ENCODE measurements at places on chromosomes 5 and 9.

GRCh38 chr5:147148715-147149114 lies 86.1 kb upstream of the STK32A start:
- H3K27ac ChIP-seq = no peak overlapping the region
- no peak overlapping the region for H3K4me3 ChIP-seq
- no peaks in the 10 kb centered on the region for H3K36me3 ChIP-seq
- DNase-seq = no peak

DNA sequence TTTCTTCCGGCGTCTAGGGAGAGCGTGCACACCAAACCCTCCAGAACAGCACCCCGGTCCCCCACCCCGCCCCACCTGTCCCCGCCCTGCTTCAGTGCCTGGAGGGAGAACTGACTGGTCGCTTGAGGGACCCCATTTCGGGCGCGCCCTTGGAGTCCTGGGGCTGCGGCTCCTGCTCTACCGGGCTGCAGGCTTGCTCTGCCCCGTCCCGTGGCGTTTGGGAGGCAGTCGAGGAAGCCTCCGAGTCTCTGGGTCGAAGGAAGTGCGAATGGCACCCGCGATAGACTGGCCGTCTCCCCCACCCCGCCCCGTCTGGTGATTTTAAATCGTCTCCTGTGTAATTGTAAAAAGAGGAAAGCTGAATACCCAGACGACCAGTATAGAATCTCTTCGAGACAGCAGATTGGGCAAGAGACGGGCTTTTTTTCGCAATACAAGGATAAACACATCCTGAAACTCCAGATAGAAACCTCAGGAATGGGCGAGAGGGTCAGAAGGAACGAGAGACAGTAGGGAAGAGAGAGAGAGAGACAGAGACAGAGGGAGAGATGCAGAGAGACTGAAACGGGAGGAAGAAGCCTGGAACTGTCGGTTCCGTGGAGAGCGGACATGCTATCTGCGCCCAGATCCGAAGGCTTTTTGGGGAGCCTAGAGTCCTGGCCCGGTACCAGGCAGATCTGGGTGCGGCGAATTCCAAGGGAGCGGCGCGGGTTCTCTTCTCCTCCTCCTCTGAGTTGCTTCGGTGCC lies 9.9 kb downstream of the PRDM6 start:
- H3K27ac ChIP-seq = no peak overlapping the region
- H3K27me3 ChIP-seq = peaks cover 20% of the 10 kb centered on the region
- no peaks in the 10 kb centered on the region for H3K4me1 ChIP-seq
- no peak overlapping the region for H3K4me3 ChIP-seq

DNA sequence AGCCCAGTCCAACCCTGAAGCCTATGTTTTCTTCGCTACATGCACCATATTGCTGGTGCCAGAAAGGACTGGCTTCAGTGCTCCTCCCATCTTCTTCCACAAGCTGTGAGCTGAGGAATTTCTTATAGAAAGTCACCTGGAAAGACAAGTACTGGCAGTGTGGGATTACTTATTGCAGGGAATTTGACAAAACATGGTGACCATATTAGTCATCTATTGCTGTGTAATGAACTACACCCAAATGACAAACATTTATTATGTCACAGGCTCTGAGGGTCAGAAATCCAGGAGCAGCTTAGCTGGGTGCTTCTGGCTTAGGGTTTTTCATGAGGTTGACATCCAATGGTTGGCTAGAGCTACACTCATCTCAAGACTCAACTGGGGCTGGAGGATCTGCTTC lies 75.5 kb downstream of the ENTREP1 start:
- no peaks in the 10 kb centered on the region for H3K27me3 ChIP-seq
- no peak for DNase-seq

DNA sequence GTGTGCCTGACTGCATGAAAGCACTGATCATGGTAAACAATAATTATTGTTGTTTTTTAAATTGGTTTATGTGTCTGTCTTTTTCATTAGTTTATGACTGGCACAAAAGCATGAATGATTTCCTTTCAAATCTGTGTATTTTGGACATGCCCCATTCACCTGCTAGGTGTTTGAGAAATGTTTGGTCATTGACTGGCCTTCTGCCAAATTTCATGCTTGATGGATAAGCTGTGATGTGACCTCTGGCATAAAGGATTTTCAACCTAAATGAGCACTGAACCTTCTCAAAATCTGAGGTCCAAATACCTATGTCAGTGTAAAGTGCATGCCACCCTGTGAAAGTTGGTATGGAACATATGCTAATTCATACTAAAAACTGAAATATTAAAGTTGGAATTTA lies 204.5 kb downstream of the BRINP1 start:
- H3K27ac ChIP-seq = no peak overlapping the region
- H3K27me3 ChIP-seq = no peaks in the 10 kb centered on the region
- H3K4me3 ChIP-seq = no peak overlapping the region
- no peak for DNase-seq
- no peaks in the 10 kb centered on the region for H3K4me1 ChIP-seq

DNA sequence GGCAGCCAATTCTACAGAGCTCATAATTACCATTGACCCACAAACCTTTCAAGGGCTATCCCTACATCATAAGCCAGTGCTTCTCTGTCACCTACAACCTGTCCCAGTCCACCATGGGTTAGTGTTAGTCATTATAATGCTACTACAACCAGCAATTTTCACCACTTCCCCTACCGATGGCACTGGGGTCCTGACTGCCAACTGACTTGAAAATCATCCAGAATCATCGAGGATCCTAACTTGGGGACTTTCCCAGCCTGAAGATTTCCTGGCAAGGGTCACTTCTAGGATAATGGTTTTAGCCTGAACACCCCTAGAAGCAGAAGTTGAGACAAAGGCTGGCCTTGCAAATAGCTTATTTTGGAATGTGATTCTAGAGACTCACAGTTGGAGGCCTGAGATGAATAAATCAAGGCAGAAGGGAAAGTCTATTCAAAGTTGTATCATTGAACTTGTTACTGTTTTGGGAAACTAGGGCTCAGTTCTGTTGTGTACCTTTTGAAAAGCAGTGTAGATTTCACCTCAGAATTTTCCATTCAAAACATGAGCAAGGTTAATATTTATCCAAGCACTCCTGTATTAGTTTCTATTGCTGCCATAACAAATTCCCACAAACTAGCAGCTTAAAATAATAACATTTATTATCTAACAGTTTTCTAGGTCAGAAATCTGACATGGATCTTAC lies 633.0 kb downstream of the LRRC70 start:
- H3K27ac ChIP-seq = no peak overlapping the region
- H3K36me3 ChIP-seq = no peaks in the 10 kb centered on the region
- no peak overlapping the region for H3K4me3 ChIP-seq

GRCh38 chr5:133595465-133595864 lies 16.9 kb downstream of the FSTL4 start:
- H3K36me3 ChIP-seq = no peaks in the 10 kb centered on the region
- peaks cover 2% of the 10 kb centered on the region for H3K27me3 ChIP-seq
- no peak for DNase-seq
- no peaks in the 10 kb centered on the region for H3K4me1 ChIP-seq
- H3K4me3 ChIP-seq = no peak overlapping the region

DNA sequence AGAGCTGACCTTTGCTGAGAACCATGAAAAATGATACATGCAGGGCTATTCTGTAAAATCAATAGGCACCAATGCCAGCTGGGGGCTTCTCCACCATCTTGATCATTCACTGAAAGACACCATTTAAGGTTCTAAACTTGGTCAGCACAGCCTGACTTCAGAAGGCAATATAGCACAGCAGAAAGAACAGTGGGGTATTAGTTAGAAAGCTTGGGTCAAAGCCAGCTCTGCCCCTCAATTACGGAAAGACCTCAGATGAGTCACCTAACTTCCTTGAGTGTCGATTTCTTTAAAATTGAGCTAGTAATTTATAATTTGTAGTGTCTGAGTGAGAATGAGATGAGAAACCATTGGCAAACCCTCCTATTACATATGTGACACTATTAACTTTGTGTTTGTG lies 3.4 kb downstream of the TNC start:
- no peak for DNase-seq
- no peak overlapping the region for H3K4me3 ChIP-seq
- H3K36me3 ChIP-seq = no peaks in the 10 kb centered on the region
- no peaks in the 10 kb centered on the region for H3K4me1 ChIP-seq
- no peak overlapping the region for H3K27ac ChIP-seq

DNA sequence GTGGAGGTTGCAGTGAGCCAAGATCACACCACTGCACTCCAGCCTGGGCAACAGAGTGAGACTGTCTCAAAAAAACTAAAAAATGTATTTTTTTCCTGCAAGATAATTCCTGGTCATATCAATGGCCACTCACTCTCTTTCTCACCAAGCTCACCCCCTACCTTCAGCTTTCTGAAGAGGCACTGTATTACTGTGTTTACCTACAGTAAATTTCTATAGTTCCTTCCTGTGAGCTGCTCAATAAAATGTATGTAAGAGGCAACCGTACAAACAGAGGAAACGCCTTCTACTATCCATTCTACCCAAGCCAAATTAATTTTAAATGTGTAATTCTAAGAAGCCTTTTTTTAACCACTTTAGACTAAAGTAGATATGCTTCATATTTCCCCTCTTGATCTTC lies 929.3 kb upstream of the DMAC1 start:
- no peak overlapping the region for H3K4me3 ChIP-seq
- DNase-seq = no peak
- no peaks in the 10 kb centered on the region for H3K27me3 ChIP-seq
- H3K27ac ChIP-seq = no peak overlapping the region
- no peaks in the 10 kb centered on the region for H3K4me1 ChIP-seq
- H3K36me3 ChIP-seq = no peaks in the 10 kb centered on the region

DNA sequence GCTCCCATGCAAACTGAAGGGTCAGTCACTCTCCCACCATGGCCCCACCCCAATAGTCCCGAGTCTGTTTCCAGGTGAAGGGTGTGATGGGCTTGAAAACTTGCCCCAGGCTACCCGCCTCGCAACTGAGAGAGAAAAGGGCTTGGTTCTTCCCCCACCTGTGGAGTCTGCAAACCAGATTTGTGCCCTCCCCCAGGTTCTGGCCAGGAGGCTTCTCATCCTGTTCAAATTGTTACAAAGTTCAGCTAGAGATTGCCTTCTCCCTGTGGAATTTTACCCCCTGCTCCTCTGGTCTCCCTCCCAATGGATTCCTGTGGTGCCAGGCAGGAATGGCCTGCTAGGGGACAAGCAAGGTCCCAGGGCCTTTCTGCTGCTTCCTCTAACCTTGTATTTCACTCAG lies 93.1 kb upstream of the ACO1 start:
- H3K27me3 ChIP-seq = no peaks in the 10 kb centered on the region
- H3K27ac ChIP-seq = no peak overlapping the region
- H3K36me3 ChIP-seq = no peaks in the 10 kb centered on the region
- no peaks in the 10 kb centered on the region for H3K4me1 ChIP-seq
- H3K4me3 ChIP-seq = no peak overlapping the region
- no peak for DNase-seq

GRCh38 chr9:132204883-132205282 lies 43.0 kb downstream of the NTNG2 start:
- H3K36me3 ChIP-seq = no peaks in the 10 kb centered on the region
- H3K27me3 ChIP-seq = peaks cover 5% of the 10 kb centered on the region
- DNase-seq = no peak
- no peaks in the 10 kb centered on the region for H3K4me1 ChIP-seq

All from GM12878 (cell line).